ENCODE measurements at places on chromosomes 5 and 9.

- no peak for DNase-seq
These were observed 250.3 kb downstream of the TRIM32 start for GRCh38 chr9:116937361-116937760.

DNA sequence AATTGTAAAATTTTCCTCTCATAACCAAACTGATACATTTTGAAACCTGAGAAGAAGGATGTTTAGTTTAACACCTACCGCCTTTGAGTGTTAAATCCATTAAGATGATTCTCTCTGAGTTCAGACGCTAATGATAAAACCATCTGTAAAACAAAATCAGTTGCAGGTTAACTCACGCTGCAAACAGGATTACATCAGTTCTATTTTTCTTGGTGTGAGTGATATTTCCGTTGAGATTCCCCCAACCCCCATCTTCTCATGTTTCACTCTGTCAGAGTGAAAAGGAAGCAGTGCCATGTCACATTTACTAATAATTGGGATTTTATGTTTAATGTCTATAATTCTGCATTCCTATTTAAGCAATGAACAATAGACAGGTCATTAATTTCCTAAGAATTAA lies 146.5 kb downstream of the FANCC start:
- peak; percentile 52 for DNase-seq

DNA sequence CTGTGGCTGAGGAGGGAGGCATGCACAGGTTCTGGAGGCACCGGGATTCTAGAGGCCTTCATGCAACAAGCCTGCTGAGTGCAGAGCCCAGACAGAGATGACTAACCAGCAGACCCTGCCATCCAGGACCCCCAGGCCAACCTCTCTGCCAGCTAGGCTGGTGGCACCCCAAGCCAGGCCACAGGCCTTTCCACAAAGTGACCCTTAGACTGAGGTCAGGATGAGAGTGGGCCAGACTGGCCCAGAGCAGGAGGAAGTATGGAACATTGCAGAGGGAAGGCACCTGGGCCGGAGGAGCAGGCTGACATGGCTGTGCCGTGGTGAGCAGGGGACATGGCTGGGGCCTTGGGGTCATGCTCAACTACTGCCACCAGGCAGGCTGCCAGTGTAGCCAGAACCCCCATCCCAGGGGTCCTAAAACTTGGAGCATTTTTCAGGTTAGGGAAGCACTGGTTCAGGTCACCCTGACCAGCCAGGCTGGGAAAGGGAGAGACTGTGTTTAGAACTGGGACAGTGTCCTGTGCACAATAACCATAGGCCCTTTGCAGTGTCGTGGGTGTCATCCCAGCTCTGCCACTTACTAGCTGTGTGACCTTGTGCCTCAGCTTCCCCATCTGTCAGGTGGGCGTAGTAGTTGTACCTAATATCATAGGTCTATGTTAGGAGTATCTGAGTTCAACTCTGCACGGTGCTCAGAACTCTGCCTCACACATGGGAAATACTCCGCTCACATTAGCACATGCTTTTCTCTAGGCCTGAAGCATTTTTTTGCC lies 17.3 kb downstream of the TCF7 start:
- no peak for DNase-seq

DNA sequence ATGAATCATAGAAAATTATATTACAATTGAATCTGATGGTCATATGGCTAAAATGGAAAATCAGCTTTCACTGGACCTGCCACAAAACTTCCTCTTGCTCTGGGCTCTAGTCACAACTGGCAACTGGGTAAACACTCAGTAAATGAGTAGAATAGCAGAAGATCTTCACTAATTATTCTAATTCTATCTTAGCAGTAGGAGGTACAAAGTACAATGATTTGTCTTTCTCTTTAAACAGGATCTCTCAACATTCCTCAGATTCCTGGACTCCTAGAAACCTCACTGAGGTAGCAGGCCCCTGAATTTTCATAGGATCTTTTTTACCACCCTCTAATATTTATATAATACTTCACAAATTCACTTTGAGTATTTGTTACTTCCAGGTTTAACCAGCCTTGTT lies 239.9 kb upstream of the SMARCA2 start:
- DNase-seq: no peak

DNA sequence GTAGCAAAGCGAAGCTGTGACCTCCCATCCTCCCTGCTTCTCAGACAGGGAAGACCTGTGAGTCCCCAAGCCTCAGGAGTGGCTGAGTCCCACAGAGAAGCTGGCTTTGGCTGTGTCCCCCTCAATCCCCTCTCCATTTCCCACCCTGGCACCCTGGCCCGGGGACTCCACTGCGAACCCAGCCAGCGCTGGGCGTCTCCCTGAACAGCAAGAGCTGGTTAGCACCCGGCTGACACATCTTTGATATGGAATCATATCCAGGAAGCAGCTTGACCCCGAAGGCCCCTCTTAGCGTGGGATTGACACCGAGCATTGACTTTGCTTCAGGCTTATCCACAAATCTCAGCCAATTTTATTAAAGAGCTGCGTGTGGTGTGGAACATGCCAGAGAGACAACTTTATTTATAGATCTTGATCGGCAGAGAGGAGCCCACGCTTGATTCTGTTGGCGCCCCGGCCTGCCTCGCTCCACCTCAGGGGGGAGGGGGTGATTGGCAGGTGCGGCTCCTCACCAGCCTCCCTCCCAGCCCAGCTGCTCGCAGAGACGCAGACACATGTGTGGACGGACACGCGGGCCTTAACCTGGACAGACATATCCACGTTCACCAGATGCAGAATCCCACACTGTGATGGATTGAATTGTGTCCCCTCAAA lies 120.7 kb upstream of the MVB12B start:
- no peak for DNase-seq

DNA sequence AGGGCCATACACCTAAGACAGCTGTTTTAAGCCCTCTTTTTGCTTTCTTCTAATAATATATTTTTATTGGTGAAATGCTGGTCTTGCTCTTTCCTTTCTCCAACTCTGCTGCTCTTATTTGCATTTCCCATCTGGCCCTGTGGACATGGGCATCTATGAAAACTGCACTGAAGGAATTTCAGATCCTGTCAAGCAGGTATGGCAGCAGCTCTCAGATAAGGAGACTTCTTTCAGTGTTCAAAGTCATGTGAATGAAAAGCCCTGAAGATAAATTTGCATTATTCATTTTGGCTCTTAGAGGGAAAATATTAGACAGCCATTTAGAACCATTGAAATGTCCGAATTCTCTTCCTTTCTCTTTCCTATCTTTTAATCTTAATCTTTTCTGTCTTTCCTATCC lies 668.0 kb upstream of the RIOK2 start:
- no peak for DNase-seq

- no peak for DNase-seq
These were observed 12.4 kb downstream of the TNFAIP8 start for GRCh38 chr5:119368238-119368630.

- no peak for DNase-seq
These were observed 6.9 kb downstream of the ARHGAP26 start for GRCh38 chr5:142777099-142777498.

DNA sequence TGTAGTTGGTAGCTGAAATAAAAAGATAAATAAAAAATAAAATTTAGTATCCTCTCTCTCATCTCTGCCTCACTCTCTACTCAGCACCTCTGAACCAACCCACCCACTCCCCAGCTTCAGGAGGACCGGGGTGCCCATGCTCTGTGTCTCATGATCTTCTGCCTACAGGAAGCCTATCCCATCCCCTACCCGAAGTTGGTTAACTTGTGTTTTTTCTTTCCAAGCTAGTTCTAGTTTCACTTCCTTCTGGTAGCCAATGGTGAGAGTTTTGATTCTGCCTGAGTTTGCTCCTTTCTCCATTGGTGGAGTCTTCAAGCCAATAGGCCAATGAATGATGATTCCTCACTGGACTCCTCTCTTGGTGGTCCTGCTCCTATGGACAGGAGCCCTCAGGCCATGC lies 32.1 kb downstream of the SNX24 start:
- DNase-seq: no peak

- no peak for DNase-seq
These were observed 429.5 kb downstream of the TLE1 start for GRCh38 chr9:81259896-81260295.

GRCh38 chr5:131488463-131488862 lies 146.6 kb downstream of the RAPGEF6 start:
- DNase-seq: no peak

- peak; percentile 7 for DNase-seq
These were observed 656.3 kb downstream of the ANXA1 start for GRCh38 chr9:73807952-73808351.

GRCh38 chr5:56169281-56169680 lies 63.8 kb downstream of the ANKRD55 start:
- DNase-seq: no peak

GRCh38 chr5:123720955-123721354 lies 209.0 kb downstream of the CSNK1G3 start:
- no peak for DNase-seq

- DNase-seq: no peak
These were observed 165.4 kb upstream of the LHFPL2 start for GRCh38 chr5:78813906-78814530.

DNA sequence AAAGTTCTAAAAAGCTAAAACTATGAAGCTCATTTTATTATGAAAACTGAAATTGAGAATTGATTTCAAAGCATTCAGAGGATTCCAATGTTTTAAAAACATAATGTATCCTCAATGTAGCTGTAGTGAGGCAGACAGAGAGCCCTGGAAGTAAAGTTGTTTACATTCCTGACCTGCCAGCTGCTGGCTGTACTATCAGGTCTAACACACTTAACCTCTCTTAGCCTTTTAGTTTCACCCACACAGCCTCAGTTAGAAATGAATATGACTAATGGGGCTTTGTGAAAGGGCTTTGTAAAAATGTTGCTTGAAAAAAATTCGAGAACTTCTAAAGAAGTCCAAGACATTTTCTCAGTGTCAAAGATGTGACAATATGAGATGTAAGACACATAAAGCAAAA lies 122.6 kb downstream of the FBXL17 start:
- DNase-seq: no peak

- peak; percentile 11 for DNase-seq
These were observed 106.6 kb downstream of the SIL1 start for GRCh38 chr5:139091439-139092156.

DNA sequence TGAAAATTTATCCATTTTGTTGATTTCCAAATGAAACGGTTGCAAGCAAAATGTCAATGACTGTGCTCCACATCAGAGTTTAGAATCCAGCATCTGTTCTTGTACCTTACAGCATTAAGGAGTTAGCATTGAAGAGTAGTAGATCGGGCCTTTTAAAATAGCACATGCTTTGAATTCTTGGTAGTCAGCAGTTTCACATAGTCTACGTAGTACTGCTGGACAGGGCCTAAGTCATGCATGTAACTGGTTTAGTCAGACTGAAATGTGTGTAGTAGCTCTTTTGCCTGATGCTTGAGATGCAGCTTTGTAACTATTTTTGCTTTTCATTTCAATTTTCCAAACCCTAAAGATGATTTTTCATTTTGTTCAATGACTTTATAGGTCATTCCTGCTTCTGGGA lies 19.8 kb downstream of the LECT2 start:
- no peak for DNase-seq

- DNase-seq: peak; percentile 39
These were observed 20.4 kb upstream of the UBAP1 start for GRCh38 chr9:34158362-34158869.

- DNase-seq: peak; percentile 68
These were observed 144.9 kb downstream of the GIN1 start for GRCh38 chr5:102975045-102975444.

DNA sequence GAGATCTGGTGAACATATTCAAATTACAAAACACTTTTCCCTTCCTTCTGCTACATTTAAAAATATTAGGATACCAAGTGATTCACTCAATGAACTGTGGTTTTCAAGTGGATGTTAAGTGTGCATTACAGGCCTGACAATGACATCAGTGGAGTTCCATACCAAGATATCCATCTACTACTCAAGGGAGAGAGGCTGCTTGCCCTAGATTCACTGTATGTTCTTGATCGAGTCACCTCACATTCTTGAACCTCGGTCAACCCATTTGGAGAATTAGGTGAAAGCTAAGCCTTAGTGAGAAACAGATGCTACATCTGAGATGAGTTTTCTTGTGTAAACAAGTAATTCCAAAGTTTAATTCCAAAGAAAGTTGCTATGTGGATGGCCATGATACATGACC lies 142.2 kb downstream of the FGF10 start:
- no peak for DNase-seq

- DNase-seq: no peak
These were observed 248.4 kb downstream of the PRELID2 start for GRCh38 chr5:145586661-145587307.

DNA sequence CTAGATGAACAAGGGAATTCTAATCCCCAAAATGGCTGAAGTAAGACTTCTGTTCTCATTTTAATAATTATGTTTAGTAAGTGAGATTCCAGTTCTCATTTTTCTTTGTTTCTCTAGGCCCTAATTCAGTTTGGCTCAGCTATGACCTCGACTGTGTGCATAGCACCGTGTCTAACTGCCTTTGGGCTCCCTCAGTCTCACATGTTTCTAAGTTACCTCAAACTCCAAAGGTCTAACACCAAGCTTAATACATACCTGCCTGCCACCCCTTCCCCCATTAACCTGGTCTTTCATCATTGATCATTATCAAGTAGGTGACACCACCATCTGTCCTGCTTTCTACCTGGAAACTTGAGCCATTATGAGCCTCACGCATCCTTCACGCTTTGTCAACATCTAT lies 273.2 kb downstream of the SAXO1 start:
- no peak for DNase-seq

DNA sequence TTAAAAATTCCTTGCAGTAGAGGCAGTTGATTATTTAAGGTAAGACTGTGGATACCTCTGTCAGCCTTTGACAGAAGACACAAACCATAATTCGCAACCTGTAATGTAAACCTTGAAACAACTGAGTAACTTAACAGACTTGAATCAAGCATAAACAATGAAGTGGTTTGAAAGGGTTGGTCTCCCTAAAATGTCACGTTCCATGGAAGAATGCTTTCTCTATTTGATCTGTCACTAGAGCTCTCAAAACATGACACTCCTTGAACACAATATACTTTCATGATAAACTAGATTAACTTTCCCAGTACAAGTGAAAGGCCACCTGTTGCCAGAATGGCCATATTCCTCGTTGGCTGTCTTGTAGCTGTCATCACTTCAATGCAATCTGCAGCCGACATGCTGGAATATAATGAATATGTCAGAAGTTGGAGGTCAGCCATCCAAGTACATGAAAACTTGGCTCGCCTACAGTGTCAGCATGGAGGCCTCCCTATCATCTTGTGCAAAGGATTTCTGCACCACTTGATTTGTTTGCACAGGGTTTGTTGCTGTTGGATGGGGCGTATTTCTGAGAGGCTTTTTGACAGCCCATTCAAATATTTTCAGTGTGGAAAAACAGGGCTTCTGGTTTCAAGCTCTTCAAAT lies 228.0 kb downstream of the TLE4 start:
- no peak for DNase-seq

GRCh38 chr5:134571693-134572405 lies 46.4 kb downstream of the JADE2 start:
- no peak for DNase-seq

Measured in NCI-H82 (cell line).